Activated T-cell treated with anti-CD3 and anti-CD28 coated beads, Interleukin-2, amount 50 U/mL, for 72 hours (primary cell): ENCODE measurements at places on chromosomes 6 and 20. TPM values are rescaled to one million over a fixed set of nuclear protein-coding genes. Genes with fewer than 3 reads are reported as not detected.

GRCh38 chr6:5569491-5569890 is 308.2 kb downstream of the FARS2 start:
- DNase-seq = no peak

- DNase-seq = no peak
Observed at GRCh38 chr6:116929825-116930224, 52.8 kb downstream of the RFX6 start.

DNA sequence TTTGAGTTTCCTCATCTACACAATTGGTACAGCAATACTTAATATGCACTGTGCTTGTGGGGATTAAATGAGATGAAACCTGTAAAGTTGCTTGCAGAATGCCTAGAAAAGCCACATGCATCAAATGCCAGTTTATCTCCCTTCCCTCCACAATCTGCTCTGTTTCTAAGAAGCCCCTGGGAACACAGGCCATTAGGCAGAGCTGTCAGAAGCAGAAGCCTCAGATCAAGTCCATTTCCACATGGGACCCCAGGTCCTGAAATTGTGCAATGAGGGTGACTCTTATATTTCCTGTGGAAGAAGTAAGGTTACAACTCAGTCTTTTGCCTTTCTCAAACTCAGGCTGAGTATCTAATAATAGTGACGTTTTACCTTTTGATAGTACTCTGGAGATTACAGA is 737.4 kb downstream of the KIF16B start:
- no peak for DNase-seq

GRCh38 chr6:121823437-121823851 is 388.0 kb downstream of the GJA1 start:
- no peak for DNase-seq

The COL9A3 gene
- total RNA-seq = 0.46 TPM

The SYNDIG1 gene
- not detected for total RNA-seq

The TMEM74B gene
- total RNA-seq = 0.60 TPM
